Fibroblast of skin of left biceps (primary cell): ENCODE measurements at places on chromosomes 16 and 17.

GRCh38 chr16:3661922-3662321 lies 7.4 kb downstream of the DNASE1 start:
- no peak for DNase-seq

DNA sequence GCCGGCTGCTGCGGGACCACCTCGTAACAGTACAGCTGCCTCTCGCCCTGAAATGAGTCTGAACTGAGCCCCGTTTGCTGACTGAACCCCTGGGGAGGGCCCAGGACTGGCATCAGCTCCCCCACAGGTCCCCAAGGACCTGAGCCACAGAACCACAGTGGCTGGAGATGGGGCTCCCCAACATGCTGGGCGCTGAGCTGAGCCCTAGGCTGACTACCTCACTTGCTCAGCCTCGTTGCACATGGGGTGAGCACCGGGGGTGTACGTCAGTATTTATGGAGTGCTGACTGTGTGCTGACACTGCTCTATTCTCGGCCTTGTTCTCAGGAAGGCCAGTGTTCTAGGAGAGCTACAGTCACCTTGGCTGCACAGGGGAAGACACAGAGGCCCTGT lies 6.6 kb upstream of the VASN start:
- DNase-seq = no peak

DNA sequence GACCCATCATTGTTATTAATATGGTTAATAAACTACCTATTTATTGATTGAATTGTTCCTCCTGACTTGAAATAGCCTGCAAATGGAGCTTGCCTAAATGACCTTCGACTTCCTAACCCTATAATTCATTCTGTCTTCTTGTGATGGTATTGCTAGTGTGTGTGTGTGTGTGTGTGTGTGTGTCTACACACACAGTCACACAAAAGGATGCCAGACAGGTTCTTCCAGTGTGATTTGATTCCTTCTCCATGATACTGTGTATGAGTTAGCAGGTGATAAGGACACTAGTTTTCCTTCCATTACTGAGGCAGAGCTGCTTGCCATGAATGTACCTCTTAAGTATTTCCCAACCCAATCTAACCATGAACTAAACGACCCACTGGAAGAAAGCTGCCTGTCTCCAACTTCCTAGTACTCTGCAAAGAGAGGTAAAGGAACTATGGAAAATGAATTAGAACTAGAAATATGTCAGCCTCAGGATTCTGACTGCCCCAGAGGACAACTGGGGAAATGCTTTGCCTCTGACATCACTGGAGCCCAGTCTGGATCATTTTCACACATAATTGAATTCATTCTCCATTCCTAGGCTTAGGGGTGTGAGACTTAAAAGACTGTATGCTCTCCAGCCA lies 3.5 kb upstream of the CDC6 start:
- peak; percentile 63 for DNase-seq

DNA sequence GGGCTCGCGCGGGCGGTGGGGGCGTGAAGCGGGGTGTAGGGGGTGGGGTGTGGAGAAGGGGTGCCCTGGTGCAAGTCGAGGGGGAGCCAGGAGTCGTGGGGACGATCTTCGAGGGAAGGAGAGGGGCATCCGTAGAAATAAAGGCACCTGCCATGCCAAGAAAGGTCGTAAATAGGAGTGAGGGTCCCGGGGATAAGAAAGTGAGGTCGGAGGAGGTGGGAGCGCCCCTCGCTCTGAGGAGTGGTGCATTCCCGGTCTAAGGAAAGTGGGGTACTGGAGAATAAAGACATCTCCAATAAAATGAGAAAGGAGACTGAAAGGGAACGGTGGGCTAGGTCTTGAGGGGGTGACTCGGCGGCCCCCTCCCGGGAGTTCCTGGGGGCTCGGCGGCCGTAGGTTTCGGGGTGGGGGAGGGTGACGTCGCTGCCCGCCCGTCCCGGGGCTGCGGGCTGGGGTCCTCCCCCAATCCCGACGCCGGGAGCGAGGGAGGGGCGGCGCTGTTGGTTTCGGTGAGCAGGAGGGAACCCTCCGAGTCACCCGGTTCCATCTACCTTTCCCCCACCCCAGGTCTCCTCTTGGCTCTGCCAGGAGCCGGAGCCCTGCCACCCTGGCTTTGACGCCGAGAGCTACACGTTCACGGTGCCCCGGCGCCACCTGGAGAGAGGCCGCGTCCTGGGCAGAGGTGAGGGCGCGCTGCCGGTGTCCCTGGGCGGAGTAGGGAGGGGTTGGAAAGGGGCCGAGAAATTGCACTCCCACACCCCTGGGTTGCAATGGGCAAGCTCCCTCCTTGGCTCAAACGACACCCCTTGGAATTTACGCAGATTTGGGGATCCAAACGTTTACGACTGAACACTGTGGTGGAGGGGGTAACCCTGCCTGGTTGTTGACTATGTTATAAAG lies 888 bp downstream of the CDH1 start:
- no peak for DNase-seq

GRCh38 chr17:28324267-28324745 lies 5.3 kb downstream of the TMEM97 start:
- no peak for DNase-seq

GRCh38 chr17:68391561-68392268 lies 65.6 kb downstream of the WIPI1 start:
- DNase-seq = no peak

DNA sequence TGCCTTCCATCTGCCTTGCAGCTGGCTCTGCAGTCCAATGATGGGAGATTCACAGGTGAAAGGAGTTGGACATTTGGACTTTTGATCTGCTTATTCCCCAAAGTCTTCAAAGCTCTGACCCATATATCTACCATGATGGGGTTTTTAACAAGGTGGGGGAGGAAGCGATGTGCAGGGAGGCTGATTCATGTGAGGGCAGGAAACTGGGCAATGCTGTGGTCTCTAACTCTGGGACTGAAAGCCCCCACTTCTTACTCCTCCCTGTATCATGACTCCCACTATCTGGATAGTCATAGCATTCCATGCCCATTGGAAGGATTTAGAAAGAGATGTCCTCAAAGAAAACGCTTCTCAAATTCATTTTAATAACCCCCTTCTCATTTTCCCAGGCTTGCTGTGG lies 16.3 kb downstream of the HOXB1 start:
- DNase-seq = no peak

DNA sequence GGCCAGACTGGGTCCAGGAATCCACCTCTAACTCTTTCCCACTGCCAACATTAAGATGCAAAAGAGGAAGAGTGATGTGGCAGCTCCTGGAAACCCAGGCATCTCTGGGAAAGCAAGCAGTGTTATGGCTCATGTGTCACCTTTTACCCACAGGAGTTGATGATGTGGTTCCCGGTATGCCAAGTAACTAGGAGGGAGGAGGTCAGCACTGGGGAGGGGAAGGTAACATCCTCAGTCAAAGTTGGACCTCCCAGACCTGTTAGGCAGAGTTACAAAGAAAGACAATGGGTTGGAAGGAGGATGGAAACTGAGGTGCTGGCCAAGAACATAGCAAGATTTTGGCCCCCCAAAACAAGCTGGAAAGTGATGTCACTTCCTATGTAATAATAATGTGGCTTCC lies 11.4 kb downstream of the KRABD2 start:
- no peak for DNase-seq

DNA sequence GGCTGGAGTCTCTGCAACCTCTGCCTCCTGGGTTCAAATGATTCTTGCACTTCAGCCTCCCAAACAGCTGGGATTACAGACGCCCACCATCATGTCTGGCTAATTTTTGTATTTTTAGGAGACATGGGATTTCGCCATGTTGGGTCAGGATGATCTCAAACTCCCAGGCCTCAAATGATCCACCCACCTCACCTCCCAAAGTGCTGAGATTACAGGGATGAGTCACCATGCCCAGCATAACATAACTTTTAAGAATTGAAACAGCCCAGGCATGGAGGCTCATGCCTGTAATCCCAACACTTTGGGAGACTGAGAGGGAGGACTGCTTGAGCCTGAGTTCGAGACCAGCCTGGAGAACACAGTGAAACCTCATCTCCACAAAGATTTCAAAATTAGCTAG lies 2.5 kb downstream of the RSL1D1 start:
- DNase-seq = no peak

GRCh38 chr16:11262915-11263314 lies 6.2 kb downstream of the TNP2 start:
- DNase-seq = no peak

DNA sequence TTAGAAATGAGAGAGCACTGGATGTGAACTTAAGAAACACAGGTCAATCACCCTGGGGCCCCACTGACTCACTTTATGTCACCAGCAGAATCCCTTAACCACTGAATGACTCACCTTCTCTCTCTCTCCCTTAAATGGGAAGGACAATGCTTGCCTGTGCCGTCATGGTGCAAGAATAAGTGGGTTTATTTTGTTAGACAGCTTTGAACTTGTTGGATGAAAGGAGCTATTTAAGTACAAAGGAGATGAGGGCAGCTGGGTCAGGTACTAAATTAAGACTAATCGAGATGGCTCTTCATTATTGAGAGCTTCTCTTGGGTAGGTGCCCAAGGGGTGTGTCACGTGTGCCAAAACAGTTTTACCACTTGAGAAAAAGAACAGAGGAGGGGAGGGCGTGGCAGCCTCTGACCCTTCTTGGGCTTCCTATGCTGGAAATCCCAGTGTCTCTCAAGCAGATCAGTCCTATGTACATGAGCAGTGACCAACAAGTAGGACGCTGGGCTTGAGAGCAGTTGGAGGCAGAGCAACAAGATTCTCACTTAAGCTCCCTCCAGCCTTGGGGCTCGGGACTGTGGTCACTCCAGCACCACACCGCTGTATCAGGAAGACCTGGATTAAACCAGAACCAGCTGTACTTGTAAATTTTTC lies 6.7 kb upstream of the KRT31 start:
- DNase-seq = peak; percentile 73

DNA sequence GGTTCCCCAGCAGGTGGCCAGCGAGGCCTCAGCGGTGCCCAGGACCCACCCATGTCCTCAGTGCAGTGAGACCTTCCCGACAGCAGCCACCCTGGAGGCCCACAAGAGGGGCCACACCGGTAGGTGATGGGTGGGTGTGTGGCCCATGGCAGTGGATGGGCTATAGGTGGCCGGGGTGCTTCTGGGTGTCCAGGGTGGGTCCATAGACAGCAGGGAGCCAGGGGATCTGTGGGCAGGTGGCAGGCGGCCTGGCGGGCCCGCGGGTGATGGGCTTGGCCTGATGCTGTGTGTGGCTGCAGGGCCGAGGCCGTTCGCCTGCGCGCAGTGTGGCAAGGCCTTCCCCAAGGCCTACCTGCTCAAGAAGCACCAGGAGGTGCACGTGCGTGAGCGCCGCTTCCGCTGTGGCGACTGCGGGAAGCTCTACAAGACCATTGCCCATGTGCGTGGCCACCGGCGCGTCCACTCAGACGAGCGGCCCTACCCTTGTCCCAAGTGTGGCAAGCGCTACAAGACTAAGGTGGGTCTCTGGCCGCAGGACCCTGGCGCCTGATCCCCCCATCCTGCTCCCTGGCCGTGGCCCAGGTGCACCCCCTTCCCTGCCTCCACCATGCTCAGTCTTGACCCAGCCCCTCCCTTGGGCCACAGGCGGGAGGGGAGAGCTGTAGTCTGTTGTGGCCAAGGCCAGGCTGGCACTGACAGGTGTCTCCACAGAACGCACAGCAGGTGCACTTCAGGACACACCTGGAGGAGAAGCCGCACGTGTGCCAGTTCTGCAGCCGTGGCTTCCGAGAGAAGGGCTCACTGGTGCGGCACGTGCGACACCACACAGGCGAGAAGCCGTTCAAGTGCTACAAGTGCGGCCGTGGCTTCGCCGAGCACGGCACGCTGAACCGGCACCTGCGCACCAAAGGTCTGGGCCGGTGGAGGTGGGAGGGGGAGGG lies 2.1 kb upstream of the DNASE1L2 start:
- DNase-seq = no peak

DNA sequence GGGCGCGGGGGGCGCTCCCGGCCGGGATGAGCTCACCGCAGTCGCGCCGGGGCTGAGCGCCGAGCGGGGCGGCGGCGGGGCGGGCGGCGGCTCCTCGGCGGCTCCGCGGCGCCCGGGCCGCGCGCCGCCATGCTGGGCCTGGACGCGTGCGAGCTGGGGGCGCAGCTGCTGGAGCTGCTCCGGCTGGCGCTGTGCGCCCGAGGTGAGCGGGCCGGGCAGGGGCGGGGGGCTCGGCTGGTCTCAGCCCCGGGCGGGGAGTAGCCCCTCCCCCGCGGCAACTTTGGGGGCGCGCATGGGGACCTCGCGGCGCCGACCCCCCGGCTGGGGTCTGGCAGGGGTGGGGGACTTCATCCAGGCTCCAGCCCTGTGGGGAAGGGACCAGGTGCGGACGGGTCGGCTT lies at the start of gene ARHGDIG:
Gene ARHGDIG, plus strand, starts transcription at position 40 of the 400 bp plus-strand sequence. Its CDS starts 90 bp downstream, at position 130.
- DNase-seq = no peak

DNA sequence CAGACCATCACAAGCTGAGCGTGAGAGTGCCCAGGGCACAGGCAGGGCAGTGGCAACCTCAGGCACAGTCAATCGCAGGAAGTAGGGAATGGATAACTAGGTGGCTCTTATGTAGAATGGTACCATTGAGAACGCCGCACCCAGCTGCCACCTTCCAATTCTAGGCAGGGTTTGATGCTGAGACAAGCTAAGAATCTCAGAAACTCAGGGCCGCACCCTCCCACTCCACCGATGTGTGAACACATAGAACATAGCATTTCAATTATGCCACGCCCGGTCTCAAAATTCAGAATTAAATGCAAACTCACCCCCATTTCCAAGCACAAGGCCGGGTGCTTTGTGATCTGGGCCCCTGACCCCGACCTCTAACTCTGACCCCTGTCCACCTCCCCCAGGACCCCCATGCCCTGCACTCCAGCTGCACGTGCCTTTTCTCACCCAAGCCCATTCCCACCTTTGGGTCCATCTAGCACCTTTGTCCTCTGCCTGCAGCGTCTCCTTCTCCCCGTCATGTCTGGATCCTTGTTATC lies 178.4 kb downstream of the C16orf95 start:
- DNase-seq = no peak

DNA sequence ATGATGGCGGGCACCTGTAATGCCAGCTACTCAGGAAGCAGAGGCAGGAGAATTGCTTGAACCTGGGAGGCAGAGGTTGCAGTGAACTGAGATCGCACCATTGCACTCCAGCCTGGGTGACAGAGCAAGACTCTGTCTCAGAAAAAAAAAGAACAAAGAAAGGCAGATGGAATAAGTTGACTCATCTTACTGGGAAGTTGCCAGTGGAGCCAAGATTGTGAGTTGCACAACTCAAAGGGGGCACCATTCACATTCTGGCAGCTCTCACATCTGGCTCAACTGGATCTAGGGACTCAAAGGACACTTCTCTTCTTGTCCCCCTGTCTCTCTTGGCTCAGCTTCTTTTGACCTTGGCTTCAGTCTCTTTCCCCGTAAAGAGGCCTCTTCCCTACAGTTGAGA lies 53.7 kb upstream of the ETV4 start:
- DNase-seq = peak; percentile 70

- no peak for DNase-seq
Observed at GRCh38 chr16:11650641-11651591, 17.3 kb upstream of the SNN start.
